SK-N-DZ (cell line): ENCODE measurements at places on chromosomes 16 and 17.

- no peak for DNase-seq
Measured at GRCh38 chr16:67212766-67213165, 13.8 kb downstream of the ELMO3 start.

DNA sequence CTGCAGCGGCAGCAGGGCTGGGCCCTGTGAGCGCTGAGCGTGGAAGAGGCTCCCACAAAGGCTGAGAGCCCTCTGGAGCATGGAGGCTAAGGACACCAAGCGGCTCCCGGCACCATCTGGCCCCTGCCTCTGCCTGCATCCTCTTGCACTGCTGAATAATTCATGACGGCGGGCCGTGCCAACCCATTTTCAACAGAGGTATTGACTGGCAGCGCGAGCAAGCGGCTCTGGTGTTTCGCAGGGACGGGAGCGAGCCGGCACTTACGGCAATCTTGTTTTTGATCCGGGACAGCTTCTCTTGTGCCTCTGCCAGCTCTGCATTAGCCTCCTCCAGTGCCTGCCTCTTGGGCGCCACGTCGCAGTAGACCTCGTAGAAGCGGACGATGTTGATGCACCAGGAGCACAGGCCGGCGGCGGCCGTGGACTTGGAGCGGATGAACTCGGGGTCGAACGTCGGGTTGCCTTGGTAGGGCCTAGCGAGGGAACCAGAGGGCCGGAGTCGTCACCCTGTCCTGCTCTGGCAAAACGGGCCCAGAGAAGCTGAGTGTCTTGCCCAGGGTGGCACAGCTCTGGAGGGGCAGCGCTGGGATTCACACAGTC lies 80.4 kb downstream of the PGS1 start:
- DNase-seq = no peak

DNA sequence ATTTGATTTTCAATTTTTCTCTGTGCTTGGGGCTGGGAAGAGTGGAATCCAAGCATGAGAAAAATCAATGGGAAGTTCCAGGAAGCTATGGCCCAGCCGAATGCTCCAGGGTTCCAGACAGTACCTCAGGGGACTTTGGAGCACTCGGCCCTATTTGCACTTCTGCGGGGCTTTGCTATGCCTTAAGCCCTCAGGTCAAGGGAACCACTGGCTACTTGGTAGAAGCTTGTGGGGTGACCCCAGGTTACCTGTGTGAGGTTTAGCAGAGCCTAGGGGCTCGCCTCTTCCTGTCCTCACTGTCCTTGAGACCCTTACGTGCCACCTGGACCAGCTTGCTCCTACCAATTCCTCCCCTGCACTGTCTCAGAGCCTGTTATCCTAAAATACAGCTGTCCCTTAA lies 121.3 kb downstream of the MGAT5B start:
- DNase-seq = no peak

- no peak for DNase-seq
Measured at GRCh38 chr17:42484304-42484703, 25.6 kb downstream of the ATP6V0A1 start.

GRCh38 chr17:57965521-57966160 lies 10.4 kb upstream of the CUEDC1 start:
- no peak for DNase-seq

DNA sequence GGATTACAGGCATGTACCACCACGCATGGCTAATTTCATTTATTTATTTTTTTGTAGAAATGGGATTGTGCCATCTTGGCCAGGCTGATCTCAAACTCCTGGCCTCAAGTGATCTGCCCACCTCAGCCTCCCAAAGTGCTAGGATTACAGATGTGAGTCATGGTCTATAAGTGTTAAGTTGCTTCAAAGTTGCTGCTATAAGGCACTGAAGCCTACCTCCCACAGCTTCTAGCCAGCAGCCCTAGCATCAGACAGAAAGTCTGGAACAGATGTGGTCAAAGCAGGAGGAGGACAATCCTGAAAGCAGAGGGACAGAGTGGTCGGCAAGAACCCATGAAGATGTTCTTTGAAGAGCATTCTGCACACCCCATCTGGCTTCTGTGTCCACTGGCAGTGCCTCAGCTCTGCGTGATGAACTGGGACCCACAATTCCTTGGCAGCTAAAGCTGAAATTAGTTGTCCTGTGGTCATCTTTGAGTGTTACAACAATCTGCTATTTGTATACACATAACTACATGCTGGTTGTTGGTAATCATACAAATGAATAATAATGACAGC lies 11.2 kb downstream of the MAP3K14 start:
- no peak for DNase-seq
